IgD-negative memory B cell (primary cell): ENCODE measurements at places on chromosomes 11 and 22. TPM values are rescaled to one million over a fixed set of nuclear protein-coding genes. Genes with fewer than 3 reads are reported as not detected.

The MPZL3 gene
- 0.95 TPM for polyA plus RNA-seq

The PPP6R2 gene
- polyA plus RNA-seq = 27.0 TPM

The OR2AG1 gene
- not detected for polyA plus RNA-seq

The FJX1 gene
- polyA plus RNA-seq = not detected

The PKNOX2 gene
- polyA plus RNA-seq = not detected

The SPA17 gene
- polyA plus RNA-seq = 1.0 TPM

The ABCC8 gene
- not detected for polyA plus RNA-seq

The PRPF19 gene
- polyA plus RNA-seq = 18.5 TPM

The TPST2 gene
- polyA plus RNA-seq = 34.7 TPM

The GGT5 gene
- polyA plus RNA-seq = not detected

The KRTAP5-1 gene
- not detected for polyA plus RNA-seq

The MMP20 gene
- polyA plus RNA-seq = not detected
